ENCODE measurements at places on chromosomes 12 and 14. TPM values are rescaled to one million over a fixed set of nuclear protein-coding genes. Genes with fewer than 3 reads are reported as not detected.
A peak's percentile ranks its signal among the peaks of the same experiment; 100 is the strongest.

- DNase-seq: no peak
- H3K36me3 ChIP-seq: peaks cover 2% of the 10 kb centered on the region
- H3K4me3 ChIP-seq: no peak overlapping the region
- peak overlapping the region; percentile 53 for H3K27ac ChIP-seq
- no peaks in the 10 kb centered on the region for H3K4me1 ChIP-seq
These were observed 10.3 kb downstream of the ARF3 start for GRCh38 chr12:48946943-48947342.

DNA sequence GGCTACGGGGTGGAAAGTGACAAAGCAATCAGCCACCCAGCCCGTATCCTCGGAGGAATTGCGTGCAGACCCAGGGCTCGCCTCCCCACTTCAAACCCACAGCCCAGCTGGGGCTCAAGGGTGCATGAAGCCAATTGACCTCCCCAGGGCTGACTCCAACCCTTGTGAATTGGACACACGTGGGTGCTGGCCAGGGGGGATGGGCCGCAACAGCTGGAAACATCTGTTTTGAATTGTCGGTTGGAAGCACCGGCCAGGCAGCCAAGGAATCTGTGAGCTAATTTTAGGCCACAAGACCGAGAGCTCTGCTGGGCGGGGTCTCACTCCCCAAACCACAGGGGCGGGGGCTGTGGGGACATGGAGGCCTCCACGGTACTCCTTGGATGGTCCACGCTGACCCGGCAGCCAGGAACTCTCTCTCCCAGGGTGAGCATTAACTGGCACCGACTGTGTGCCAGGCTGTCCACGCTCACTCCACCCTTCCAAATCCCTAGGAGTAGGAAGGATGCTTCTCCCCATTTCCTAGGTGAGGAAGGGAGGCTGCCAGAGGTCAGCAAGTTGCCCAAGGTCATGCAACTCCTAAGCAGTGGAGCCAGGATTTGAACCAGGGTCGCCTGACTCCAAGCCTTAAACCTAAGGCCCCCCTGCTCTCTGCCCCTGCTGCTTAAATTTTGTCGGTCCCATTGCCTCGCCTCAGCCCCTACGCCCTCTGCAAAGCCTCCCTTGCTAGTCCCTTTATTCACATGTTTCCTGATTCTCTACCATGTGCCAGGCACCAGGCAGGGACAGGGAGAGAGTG, 11.9 kb upstream of the TMEM119 start:
- DNase-seq: no peak
- H3K27ac ChIP-seq: no peak overlapping the region
- H3K4me3 ChIP-seq: no peak overlapping the region
- H3K36me3 ChIP-seq: no peaks in the 10 kb centered on the region
- H3K4me1 ChIP-seq: no peaks in the 10 kb centered on the region

DNA sequence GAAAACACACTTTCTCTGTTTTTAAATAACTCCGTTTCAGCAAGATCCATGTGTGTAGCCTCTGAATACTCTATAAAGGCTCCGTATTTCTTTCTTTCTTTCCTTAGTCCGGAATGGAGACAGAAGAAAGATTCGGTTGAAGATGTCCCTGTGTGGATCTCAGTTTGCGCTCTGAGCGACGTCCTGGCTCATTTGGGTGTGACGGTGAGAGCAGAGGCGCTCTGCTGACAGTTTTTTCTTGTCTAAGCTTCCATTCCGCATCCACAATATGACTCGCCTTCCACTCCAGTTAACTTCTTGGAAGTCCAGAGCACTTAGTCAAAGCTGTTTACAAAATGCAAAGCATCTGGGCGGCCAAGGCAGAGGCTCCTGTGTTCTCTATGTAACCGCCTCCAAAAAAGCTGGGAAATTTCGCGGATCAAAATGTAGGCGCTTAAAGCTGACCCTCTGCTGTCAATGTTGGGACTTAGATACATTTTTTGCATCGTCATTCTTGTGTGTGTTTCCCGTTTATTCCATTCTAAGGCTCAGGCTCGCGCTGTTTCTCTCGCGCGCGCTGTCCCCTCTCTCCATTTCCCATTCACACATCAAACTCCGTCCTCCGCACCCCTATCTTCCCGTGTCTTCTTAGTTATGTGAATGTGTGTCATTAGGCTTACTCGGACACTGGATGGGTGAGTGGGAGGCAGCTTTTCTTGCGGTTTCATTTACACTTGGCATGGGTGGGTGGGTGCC, 880 bp upstream of the FLRT2 start:
- peaks cover 38% of the 10 kb centered on the region for H3K4me1 ChIP-seq
- peak overlapping the region; percentile 83 for H3K4me3 ChIP-seq
- H3K36me3 ChIP-seq: no peaks in the 10 kb centered on the region
- H3K27me3 ChIP-seq: peaks cover 59% of the 10 kb centered on the region

- no peak overlapping the region for H3K27ac ChIP-seq
- H3K4me1 ChIP-seq: peaks cover 18% of the 10 kb centered on the region
- DNase-seq: no peak
- no peak overlapping the region for H3K4me3 ChIP-seq
These were observed 65.2 kb downstream of the PPP2R5E start for GRCh38 chr14:63478010-63478409.

GRCh38 chr14:68535404-68536017, 257.4 kb downstream of the ZFP36L1 start:
- H3K4me1 ChIP-seq: no peaks in the 10 kb centered on the region
- H3K27me3 ChIP-seq: no peaks in the 10 kb centered on the region
- no peak for DNase-seq
- peaks cover 7% of the 10 kb centered on the region for H3K36me3 ChIP-seq

GRCh38 chr12:53849113-53849512, 89.5 kb upstream of the HOXC13 start:
- DNase-seq: no peak
- no peaks in the 10 kb centered on the region for H3K27me3 ChIP-seq
- no peak overlapping the region for H3K4me3 ChIP-seq

DNA sequence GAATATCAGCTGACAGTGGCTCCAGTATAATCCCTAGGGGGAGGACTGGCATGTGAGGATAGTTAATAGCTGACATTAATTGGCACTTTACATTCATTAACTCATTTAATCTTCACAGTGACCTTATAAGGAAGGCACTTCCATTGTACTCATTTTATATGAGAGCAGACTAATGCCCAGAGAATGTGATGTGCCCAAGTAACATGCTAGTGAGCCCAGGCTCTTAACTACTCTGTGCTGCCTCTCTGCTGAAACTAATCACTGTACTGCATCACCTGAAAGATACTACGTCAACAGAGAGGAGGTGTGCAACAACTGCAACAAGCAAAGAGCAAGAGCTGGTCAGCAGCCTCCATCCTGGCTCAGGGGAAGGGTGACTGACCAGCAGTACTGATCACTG, 40.1 kb downstream of the GALNT4 start:
- DNase-seq: no peak
- no peaks in the 10 kb centered on the region for H3K27me3 ChIP-seq
- H3K4me1 ChIP-seq: peaks cover 7% of the 10 kb centered on the region
- no peaks in the 10 kb centered on the region for H3K36me3 ChIP-seq

- H3K36me3 ChIP-seq: peaks cover 18% of the 10 kb centered on the region
- no peak overlapping the region for H3K4me3 ChIP-seq
- DNase-seq: no peak
- no peaks in the 10 kb centered on the region for H3K27me3 ChIP-seq
These were observed 9.0 kb upstream of the GPR135 start for GRCh38 chr14:59474172-59474571.

DNA sequence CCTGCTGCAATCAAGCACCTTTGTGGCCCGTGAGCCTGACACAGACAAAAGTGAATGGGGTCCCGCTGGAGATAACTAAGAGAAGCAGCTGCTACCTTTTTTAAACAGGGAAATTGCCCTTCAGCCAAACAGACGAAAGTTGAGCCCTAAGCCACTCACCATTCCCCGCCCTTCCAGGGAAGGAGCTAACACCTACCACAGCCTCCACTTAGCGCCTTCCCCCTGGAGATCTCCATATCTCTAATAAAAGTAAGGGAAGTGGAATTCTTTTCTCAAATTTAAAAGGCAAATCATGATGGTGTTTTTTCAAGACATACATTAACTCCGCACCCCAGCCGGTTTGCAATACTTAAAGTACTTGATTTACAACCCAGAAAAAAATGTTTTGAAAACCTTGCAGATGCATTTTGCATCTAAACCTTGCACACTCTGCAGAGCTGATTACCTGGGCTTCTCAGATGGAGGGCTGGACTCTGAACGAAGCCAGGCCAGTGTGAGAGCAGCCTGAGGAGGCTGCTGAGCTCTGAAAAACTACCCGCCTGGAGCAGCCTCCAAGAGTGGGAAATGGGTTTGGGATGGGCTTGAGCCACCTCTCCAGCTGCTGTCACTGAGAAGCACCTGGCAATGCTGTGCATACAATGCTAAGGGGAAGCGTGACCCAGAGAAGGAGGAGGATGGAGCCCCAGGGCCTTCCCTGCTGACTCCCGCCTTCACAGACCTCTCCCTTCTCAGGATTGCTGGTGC, 10.0 kb downstream of the NUAK1 start:
- peak overlapping the region; percentile 79 for H3K27ac ChIP-seq
- H3K36me3 ChIP-seq: no peaks in the 10 kb centered on the region
- no peaks in the 10 kb centered on the region for H3K27me3 ChIP-seq
- DNase-seq: peak; percentile 49

Gene ANO4
- 2.6 TPM for total RNA-seq

Data from GM23338 (cell line).